Activated naive CD4-positive, alpha-beta T cell (primary cell): ENCODE measurements at places on chromosomes 11 and 22.

DNA sequence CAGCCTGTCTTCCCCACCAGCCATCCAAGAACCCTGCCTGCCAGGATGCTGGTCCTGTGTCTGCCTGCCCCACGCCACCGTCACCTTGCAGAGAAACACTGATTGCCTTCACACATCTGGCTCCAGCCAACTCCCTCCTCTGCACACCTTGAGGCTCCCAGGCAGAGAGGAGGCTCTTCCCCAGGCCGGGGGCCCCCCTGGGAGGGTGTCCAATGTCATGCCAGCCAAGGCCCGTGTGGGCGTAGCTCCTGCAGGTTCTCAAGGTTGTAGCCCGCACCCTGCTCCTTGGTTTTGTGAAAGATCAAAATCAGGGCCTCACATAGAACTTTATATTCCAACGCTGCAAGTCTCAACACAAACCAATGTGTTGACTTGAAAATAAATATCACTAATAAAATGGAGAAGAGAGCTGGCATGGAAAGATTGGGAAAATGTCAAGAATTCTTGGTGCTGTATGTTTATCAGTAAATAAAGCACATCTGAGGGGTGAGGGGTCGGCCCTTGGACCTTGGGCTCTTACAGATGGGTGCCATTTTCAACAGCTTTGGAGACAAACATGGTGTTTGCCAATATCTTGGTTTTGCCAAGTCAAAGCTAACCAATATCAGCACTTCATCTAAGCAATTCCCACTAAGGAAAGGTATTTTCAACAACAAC is 6.7 kb upstream of the PPARA start:
- DNase-seq, result no peak

- no peak for DNase-seq
Measured at GRCh38 chr22:37808294-37808657, 542 bp downstream of the GCAT start.

DNA sequence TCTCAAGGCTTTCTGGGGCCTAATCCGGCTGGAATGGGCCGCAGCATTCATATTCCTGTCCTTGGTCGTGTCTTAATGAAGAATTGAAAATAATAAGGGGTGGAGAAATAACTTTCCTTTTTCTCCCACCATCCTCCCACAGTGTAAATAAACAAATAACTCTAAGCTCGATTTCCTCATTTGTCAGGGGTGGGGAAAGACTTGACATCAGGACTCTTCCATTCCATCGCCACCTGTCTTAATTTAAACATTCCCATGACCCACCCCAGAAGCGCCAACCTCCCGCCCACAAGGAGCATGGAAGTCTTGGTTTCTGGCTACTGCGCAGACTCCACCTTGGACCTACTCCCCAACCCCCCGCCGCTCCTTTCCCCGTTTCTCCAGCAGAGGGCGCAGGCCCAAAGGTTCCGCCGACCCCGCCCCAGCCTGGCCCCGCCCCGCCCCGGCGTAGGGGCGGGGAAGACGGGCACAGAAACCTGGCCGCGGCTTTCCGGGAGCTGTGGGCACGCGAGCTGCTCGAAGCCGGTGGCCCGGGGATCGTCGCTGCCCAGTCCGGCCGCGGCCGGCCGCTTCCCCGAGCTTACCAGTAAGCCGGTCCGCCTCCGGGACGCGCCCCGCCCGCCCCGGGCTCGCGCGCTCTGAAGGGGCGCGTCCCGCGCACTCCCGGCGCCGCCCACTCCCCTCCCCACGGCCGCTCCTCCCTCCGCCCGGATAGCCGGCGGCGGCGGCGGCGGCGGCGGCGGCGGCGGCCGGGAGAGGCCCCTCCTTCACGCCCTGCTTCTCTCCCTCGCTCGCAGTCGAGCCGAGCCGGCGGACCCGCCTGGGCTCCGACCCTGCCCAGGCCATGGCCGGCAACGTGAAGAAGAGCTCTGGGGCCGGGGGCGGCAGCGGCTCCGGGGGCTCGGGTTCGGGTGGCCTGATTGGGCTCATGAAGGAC is at the start of gene CBL:
Gene CBL, plus strand, starts transcription at position 766 of the 937 bp plus-strand sequence. Its CDS starts 79 bp downstream, at position 845.
- peak; percentile 96 for DNase-seq

GRCh38 chr11:82732734-82733443 is 775 bp downstream of the FAM181B start:
- DNase-seq, result no peak

DNA sequence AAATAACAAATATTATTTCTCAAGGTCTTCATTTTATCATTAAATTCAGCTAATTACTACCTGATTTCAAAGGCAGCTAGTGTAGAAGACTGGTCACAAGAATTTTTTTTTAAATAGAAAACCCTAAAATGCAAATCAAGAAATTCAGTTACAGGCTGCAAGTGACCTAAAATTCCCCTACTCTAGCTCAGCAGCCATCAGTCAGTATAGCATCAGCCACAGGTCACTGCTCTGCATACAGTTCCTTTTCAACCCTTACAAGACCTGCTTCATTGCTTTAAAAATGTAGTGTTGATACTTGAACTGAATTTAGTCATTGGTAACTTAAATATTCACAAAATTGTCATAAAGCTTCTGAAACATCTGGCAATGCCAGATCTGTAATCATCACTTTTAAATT is 9.5 kb upstream of the B3GNT6 start:
- no peak for DNase-seq

GRCh38 chr22:47678048-47678447 is 915.6 kb downstream of the TBC1D22A start:
- no peak for DNase-seq

GRCh38 chr11:290621-291231 is 1.8 kb downstream of the PGGHG start:
- no peak for DNase-seq

- no peak for DNase-seq
Measured at GRCh38 chr11:2867722-2868505, 17.7 kb downstream of the CDKN1C start.

DNA sequence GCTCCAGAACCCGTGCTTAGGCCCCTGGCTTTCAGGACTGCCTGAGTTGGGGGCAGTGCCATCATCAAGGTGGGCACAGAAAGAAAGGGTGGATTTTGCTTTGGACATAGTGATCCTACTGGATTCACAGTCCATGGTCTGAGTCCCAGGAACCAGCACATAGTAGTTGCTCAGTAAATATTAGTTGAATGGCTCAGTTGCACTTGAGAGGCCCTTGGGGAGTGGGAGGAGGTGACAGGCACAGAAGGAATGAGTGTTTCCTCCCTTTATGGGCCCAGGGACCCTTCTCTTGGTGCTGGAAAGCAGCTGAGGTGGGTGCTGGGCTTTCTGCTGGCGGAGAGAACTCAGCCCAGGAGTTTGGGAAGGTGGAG is 16.6 kb downstream of the ARHGEF17 start:
- no peak for DNase-seq

- no peak for DNase-seq
Measured at GRCh38 chr11:102553835-102554282, 23.3 kb upstream of the MMP7 start.

- no peak for DNase-seq
Measured at GRCh38 chr11:111581341-111581740, 20.9 kb upstream of the SIK2 start.

DNA sequence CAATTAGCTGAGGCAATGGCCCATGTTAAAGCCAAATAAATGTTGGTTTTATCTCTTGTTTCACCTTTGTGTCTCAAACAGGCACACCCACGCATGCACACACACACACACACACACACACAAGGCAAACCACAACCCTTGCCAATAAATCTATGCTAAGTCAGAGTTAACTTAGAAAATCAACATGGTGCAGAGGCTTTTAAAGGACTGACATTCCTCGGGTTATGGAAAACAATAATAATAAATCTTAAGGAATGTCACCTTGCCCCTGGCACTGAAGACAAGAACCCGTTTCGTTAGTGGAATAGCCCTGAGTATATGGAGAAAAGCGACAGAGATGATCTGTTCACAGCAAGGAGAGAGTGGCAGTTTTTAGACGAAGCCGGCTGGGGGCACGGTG is 326.3 kb downstream of the NTM start:
- no peak for DNase-seq

GRCh38 chr11:8089791-8090510 is 8.9 kb downstream of the TUB start:
- no peak for DNase-seq

DNA sequence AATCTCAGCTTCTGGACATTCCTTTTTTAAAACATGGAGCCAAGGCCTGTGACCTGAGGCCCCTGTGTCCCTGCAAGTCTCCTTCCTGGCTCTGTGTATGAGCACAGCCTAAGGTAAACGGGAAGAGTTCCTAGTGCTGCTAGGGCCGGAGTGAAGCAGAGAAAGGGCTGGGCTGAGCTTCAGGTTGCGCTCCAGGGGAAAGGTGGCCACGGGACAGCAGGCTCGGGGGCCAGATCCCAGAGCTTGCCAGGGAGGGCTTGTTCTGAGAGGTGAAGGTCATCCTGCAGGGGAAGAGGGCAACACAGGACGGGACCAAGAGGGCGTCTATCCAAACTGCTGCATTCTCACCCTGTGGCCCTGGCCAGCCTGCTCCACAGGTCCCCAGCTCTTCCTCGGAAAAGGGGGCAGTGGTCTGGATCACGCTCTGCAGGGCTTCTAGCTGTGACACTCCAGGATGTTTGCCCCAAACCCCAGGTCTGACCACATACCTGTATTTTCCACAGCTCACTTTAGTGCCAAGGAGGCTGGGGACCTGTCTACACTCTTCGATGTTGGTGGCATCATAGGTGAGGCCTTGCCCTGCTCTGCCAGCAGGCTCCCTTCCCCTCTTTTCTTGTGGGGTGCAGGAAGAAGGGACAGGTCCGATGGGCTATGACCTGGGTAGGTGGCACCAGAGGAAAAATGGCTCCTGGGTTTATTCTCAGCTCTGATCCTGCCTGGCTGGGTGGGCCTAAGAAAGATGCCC is 20.4 kb downstream of the SLC37A2 start:
- DNase-seq, result no peak

- no peak for DNase-seq
Measured at GRCh38 chr22:37887584-37888378, 18.3 kb upstream of the MICALL1 start.

- no peak for DNase-seq
Measured at GRCh38 chr11:44622190-44622650, 56.8 kb downstream of the CD82 start.

DNA sequence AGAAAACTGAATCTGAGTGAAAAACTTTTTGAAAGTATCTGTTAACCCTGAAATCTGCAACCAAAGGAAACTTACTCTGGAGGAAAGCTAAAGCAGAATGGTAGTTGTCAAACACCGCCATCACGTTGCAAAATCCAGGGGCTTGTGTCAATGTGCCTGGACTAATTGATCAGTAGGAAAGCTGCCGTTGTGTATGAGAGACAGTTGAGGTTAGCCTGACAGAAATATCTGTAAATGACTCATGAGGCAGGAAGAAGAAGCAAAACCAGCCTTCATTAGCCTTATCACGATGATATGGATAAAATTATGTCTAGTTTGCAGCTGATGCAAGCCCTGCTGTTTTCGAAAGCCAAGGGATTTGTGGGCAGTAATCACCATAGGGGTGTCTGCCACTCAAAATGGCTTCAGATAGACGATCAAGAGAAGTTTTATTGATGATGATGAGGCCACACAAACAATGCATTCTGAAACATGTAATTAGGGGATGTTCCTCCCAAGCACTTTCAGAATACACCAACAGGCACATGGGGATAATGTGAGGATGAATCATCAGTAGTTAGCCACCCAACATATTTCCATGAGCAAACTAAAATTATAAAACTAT is 8.9 kb downstream of the SCGB1A1 start:
- no peak for DNase-seq

DNA sequence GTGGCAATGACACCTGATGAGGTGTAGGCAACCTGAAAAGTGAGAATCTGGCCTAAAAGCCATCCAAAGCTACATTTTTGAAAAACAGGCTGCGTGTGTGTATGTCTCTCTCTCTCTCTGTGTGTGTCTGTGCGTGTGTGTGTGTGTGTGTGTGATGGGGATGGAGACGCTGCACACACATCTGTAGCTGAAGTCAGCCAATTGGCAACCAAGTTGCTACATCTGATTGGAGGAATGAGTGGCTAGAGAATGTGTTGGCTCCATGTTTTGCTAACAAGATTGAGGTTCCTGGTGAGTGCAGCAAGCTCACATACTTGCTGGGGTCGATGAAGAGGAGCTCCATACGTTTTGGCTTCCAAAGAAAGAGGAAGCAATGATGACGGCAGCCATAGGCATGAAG is 311.4 kb upstream of the NCAM1 start:
- no peak for DNase-seq

DNA sequence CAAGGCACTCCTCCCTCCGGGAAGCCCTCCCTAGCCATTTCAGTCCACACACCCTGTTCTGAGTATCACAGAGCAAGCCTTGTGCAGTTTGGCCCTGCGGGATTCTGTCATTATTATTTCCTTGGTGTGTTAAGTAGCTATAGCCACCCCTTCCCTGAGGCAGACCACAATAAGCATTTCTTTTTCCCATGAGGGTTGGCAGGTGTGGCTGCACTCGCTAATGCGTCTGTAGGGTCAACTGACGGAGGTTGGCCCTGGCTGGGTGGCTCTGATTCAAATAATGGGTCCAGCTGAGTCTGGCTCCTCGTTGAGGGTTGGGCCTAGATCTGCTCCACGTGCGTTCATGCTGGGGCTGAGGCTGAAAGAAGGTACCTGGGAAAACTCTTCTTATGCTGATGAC is 5.1 kb downstream of the F2 start:
- no peak for DNase-seq

DNA sequence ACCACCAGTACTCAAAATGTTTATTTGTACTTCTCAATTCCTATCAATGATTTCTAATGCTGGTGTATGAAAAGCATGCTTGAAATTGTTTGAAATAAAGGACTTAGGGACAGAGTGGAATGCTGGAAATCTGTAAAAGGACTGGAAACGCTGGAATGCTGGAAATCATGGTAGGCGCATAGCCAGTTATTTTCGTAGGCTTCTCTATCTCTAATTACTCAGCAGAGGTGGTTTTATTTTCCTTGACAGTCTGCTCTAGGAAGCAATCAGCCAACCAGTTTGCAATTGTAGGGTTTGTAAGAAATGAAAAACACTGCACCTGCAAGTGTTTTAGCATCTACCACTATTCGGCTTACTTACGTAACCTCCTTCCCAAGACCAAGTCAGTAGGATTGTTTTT is 788 bp downstream of the LIN7C start:
- DNase-seq, result no peak

GRCh38 chr22:45971408-45972028 is 5.4 kb downstream of the WNT7B start:
- no peak for DNase-seq

- no peak for DNase-seq
Measured at GRCh38 chr11:26703411-26704191, 18.3 kb downstream of the SLC5A12 start.

- no peak for DNase-seq
Measured at GRCh38 chr11:133747409-133747808, 97.9 kb downstream of the SPATA19 start.

DNA sequence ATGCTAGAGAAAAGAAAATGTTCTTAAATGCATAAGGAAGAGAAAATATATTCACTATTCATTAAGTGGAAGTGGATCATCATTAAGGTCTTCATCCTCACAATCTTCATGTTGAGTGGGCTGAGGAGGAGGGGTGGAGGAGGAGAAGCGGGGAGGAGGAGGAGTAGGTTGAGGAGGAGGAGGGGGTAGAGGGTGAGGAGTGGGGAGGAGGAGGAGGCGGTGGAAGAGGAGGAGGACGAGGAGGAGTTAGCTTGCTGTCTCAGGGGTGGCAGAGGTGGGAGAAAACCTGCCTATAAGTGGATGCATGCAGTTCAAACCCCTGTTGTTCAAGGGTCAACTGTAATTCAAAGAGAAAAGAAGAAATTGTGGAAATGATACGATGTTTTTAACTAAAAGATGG is 71.6 kb downstream of the MYEOV start:
- DNase-seq, result no peak
